ENCODE measurements at places on chromosomes 3 and 15.

DNA sequence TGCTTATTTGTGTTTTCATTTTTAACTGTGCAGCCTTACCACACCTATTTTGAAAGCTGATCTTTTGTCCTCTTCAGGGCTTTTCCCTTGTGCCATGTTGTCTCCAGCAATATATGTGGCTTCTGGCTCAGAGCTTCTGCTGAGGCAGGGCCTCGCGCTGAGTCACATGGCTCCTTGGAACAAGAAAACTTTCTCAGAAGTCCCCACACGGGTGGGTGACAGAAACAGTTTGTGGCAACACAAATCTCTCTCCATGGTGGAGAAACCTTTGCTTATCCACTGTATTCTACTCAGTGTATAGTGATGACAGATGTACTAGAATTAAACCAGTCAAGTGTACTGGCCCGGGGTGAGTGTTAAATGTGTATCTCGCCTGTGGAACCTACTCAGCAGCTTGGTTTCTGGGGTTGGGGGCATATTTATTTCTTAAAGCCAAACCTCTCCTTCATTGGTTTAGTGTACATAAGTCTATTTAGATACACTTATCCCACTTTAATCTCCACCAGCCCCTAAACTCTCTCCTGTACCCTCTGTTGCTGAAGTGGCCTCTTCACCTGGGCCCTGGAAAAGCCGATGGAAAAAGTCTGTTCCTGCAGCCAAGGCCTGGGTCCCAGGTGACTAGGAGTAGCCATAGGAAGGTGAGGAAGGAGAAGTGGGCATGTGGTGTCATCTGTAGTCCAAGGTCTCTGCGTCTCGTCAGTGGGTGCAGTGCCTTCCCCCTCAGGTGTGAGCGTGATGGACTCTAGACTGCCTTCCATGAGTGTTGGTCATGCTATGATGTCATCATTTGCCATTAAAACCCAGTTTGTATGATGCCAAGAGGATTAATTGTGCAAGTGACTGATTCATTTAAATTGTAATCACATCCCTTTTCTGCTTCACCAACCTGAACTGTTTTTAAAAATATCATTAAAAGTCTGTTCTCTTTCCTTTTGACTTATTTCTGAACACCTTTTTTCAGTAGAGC lies 3.2 kb upstream of the FBXL22 start:
- DNase-seq: peak; percentile 79

- DNase-seq: peak; percentile 32
Measured at GRCh38 chr3:10757021-10757820, 58.8 kb upstream of the SLC6A11 start.

GRCh38 chr3:78907367-78907766 lies 860.4 kb downstream of the ROBO1 start:
- DNase-seq: no peak

- DNase-seq: no peak
Measured at GRCh38 chr15:89999676-90000185, 1.4 kb upstream of the ZNF710 start.

DNA sequence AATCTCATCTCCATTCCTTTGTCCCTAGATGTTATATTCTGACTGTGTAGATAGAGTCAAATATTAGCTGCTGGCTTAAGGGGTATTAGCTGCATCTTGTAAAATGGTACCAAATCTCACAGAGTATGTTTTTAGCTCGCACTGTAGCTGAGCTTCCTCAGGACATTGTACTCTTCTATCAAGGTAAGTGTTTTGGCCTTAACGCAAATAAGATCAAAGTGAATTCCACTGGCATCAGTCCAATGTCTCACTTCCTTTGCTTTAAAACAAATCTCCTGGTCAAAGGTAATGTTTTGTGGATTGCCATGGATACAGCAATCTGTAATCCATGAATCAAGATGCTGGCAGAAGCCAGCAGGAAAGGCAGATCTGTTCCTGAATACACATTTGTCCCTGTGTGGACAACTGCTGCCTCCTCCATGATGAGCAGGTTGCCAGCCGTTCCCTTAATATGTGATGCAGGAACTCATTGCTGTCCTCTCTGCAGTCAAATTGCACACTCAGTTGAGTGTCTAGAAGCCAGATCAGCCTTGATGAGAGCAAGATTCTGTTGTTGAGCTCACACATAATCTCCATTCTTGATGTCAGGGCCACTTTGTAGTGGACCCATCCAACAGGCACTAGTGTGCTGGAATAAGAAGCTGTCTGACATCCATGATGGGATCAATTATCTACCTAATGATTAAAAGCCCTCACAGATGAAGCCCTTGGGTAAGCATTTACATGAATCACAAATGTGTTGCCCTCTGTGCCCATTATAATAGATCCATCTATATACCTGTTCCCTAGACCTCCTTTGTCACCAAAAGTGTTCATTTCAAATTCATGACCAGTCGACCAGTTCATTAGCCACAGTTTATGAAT lies 96.6 kb upstream of the AGTR1 start:
- no peak for DNase-seq

DNA sequence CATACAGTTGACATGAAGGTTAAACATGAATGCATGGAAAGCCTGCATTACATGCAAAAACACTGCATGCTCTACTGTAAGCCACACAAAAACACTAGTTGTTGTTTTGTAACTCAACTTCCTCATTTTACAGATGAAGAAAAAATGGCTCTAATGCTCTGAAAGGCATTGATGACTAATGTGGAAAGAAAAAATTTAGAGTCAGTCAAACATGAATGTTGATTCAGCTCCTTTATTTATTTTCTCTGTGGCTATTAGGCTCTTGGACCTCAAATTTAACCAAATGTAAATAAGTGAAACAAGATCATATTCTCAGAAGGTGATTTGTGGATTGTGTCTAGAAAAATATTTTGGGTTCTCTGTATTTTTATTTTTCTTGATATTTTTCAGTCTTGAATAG lies 336.7 kb upstream of the ZNF717 start:
- DNase-seq: no peak

GRCh38 chr15:74782259-74783071 lies 585 bp downstream of the CSK start:
- DNase-seq: peak; percentile 73

GRCh38 chr3:189260556-189261493 lies 89.1 kb downstream of the TPRG1 start:
- no peak for DNase-seq

GRCh38 chr3:196662711-196663571 lies 23.4 kb downstream of the NRROS start:
- DNase-seq: no peak

- DNase-seq: no peak
Measured at GRCh38 chr3:173886-174285, 22.7 kb upstream of the CHL1 start.

DNA sequence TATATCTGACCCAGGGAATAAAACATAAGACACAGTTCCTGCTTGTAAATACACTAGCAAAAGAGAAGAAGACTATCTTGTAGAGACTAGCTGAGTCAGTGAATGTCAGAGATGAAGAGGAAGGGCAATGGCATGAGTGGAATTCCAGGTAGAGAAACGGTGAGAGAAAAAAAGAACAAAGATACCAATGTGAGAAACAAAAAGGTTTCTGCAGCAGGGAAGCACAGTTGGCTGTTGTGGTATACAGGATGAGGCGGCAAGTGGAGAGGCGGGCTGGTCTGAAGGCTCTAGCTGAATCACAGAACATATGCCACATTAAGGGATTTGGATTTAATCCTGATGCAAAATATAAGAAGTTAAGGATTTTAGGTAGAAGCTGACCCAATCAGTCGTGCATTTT lies 17.1 kb upstream of the TASOR start:
- DNase-seq: no peak

DNA sequence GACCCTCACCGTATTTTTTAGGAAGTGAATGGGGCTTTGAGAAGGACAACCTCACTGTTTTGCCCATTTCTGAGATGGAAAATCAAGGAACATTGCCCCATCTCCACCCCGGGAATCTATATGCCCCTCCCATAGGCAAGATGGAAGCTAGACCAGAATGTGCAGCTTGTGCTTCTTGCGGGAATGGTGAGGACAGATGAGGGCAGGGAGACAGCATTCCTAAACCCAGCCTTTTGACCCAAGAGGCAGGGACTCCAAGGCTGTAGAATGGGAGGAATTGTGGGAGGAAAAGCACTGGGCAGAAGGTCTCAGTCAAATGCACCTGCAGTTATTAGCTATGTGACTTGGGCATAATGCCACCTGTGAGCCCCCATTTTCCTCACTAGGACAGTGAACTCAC lies 66.9 kb downstream of the SMAD3 start:
- no peak for DNase-seq

- DNase-seq: no peak
Measured at GRCh38 chr3:15069441-15069840, 4.3 kb upstream of the MRPS25 start.

GRCh38 chr3:187013159-187013716 lies 82.9 kb downstream of the ST6GAL1 start:
- no peak for DNase-seq

DNA sequence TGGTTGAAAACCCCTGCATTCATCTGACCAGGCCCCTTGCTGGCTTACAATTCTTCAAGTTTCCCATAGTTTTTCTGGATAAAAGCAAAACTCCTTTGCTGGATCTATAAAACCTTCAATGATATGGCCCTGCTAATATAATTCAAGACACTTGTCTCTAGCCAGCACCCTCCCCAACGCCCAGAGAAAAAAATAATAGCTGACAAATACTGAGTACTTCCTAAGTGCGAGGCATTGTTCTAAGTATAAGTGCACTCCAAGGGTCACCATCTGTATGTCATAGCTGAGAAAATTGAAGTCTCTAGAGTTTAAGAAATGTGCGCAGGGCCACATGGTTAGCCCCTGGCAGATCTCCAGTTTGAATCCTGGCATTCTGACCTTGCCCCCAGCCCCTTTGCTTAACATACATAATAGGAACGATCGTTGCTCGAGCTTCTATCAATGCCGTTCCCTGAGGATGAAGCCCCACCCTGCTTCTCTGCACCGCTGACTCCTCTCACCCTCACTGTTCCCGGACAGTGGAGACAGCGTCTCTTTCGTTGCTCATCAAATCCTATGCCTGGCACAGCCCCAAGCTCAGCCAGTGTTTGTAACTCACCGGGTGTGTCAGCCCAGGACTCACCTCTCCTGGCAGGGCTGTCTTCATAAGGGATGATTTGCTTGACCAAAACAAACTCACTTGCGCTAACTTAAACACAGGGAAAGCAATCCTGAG lies 377.1 kb upstream of the PROK2 start:
- DNase-seq: no peak

DNA sequence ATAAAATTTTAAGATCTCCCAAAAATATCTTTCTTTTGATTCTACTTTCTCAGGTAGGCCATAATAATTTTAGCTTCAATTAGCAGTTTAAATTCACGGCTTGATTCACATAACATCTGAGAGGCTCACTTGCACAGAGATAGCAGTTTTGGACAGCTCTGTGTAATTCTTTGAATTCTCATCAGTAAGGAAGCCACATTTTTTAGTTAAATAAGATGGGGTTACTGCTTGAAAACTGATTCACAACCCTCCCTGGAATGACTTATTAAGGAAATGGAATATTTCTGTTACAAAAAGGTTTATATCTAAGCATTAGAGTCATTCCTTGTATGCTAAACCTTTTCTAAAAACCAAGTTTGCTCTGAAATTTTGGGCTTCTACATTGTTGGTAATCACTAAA lies 212.7 kb downstream of the ALCAM start:
- DNase-seq: no peak

GRCh38 chr15:77993374-77993911 lies 84.1 kb downstream of the TBC1D2B start:
- no peak for DNase-seq

- DNase-seq: no peak
Measured at GRCh38 chr3:42262525-42262924, 3.5 kb downstream of the CCK start.

- DNase-seq: no peak
Measured at GRCh38 chr3:159280386-159281191, 478.7 kb downstream of the MFSD1 start.

DNA sequence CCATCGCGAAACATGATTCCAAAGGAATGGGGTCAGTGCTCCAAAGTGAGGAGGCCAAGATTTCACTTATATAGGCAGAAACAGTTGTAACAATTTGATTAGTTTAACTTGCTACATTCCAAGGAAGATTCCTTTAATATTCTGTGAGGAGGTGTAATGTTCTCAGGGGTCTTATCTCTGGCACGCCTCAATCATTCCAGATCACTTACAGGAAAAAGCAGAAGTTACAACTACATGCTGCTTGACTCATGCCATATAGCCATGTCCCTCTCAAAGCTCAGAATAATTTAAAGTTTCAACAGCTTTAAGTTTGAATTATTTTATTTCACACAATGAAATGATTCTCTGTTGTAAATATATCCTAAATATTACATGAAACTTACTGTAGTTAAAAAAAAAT lies 3.5 kb upstream of the FYTTD1 start:
- no peak for DNase-seq

- no peak for DNase-seq
Measured at GRCh38 chr15:25877681-25878080, 14.6 kb upstream of the ATP10A start.

- DNase-seq: peak; percentile 12
Measured at GRCh38 chr15:39946862-39947261, 12.9 kb downstream of the EIF2AK4 start.

GRCh38 chr3:140832883-140833282 lies 108.8 kb upstream of the SLC25A36 start:
- no peak for DNase-seq

DNA sequence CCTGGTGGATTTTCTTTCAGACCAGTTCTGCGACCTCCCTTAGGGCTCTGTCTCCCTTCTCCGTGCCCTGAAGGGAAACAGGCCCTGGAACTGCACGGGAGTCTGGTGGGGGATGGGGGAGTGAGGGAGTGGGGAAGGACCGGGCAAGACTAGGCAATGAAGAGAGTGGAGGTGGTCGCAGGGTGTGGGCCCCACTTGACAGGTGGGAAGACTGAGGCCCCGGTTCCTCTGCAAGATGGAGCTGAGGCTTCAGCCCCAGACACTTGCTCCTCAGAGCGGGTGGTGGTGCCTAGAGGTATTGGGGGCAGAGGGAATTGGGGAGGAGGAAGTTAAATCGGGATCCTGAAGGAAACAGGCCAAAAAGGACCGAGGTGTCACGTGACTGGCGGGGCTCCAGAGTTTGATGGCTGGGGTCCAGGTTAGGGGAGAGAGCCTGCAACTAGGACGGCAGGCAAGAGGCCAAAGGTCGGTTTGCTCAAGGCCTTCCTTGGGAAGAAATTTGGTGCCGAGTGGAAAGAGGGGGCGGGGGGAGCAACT lies 597 bp upstream of the CAMK1 start:
- no peak for DNase-seq

DNA sequence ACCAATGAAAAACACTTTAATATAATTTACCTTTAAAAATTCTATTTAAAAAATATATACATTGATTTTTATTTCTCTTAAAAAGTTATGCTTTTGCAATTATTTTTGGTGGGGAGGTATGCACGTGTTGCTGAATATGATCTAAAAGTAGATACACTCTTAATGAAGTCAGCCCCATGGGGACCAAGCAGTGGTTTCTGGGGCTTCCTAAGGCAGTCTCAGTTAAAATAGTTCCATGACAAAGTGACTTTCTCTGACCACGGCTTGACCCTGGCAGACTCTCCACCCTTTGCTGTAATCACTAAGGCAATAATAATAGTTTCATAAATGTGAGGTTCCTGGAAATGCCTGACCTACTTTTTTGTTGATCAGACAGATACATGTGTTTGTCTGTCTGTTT lies 50.4 kb downstream of the CCR4 start:
- peak; percentile 62 for DNase-seq

GRCh38 chr3:154122912-154123559 lies 1.8 kb downstream of the ARHGEF26 start:
- no peak for DNase-seq

GRCh38 chr3:149706905-149707304 lies 45.4 kb downstream of the COMMD2 start:
- no peak for DNase-seq

- DNase-seq: no peak
Measured at GRCh38 chr3:171066206-171066605, 39.7 kb upstream of the SLC2A2 start.

GRCh38 chr3:21170964-21171363 lies 580.0 kb downstream of the ZNF385D start:
- no peak for DNase-seq
